ENCODE measurements at places on chromosomes 1 and 21.

DNA sequence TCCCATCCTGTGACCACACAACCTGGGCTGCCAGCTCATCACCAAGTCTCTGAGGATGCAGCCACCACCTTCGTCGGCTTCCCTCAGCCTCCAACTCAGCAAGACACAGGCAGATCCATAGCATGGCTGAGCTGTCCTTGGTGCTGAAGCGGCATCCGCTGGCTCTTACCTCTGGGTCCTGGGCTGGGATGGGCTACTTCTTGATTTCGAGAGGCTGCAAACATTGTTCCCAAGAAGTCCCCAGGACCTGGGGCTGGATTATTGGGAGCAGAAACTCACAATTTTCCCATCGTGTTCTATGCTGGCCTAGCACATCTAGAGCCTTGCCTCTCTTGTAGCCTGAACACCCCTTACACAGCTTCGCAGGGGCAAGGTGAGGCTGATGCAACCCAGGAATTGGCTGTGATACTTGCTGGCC lies 24.9 kb upstream of the C1QA start:
- peak; percentile 73 for DNase-seq

DNA sequence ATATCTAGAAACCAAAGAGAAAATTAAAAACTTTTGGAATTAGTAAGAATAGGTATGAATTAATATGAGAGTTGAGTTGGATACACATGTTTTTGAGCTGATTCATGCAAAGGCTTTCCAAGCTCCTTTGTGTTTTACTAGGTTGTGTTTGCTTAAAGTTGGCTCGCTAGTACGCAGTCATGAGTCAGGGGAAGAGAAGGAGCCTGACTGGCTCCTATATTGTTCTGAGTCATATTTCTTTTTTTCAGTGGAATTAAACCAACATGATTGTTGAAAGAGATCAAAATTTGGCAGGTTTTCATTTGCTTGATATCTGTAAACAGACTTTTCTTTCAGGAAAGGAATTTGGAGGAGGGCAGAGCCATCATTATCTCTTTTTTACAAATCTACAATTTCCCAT lies 66.7 kb downstream of the MAGI3 start:
- DNase-seq = no peak

DNA sequence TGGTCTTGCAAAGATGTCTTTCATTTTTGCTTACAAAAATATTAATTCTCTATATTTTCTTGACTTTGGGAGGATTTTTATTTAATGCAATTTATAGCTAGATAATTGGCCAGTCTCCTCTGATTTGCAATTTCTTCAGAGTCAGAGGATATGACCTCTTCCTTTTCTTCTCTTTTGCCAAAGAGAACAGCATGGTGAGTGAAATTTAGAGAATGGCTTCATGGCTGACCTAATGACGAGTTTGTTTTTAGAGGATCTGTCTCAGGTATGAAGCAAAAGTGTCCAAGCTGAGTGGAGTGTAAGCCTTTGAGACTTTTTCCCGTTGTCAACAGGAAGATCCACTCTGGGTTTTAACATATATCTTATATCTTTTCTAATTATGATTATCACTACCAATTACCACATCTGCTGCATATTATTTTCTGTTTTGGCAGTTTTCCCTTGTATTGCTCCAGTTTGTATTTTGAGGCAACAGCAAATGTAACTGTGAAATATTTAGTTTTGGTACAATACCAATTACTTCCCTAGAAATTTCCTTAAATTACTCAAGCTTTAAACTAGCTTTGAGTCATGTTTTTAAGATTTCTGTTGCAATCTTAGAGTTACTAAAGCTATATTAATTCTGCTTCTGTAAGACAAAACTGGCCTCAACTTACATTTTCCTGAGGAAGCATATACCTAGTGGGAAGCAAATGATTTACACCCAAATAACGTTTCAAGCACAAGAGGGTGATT lies 332.8 kb upstream of the ZRANB2 start:
- no peak for DNase-seq

DNA sequence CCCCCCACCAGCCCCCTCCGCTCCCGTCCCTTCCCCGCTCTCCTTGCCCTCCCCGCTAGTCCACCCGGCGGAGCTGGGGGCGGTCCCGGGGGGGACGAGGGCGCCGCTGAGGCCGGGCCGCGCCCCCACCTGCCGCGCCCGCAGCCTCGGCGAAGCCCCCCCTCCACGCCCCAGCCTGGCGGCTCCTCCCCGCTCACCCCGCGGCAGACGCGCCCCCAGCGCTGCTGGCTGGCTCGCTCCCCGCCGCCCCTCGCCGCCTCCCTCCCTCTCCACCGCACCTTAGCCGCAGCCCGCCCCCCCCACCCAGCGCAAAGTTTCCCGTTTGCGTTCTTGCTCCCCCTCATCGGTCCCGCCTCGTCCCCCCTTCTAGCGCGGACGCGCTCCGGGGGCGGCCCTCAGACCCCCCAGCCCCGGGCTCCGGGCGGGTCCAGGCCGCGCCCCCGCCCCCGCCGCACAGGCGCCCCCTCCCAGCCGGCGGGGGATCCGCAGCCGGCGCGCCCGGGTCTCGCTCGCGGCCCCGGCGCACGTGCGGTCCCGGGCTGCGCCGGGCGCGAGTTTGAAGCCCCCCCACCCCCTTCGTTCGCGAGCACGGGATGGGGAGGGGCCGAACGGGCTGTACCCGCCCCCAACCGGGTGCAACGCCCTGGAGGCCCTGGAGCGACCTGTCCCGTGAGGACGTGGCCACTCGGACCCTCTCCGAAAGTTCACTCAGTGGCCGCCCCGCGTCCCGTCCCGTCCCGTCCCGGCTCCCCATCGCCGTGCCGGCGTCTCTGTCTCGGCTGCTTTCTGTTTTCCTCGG lies 623 bp downstream of the PTPRF start:
- no peak for DNase-seq

GRCh38 chr1:50830621-50831020 lies 129.4 kb downstream of the FAF1 start:
- no peak for DNase-seq

DNA sequence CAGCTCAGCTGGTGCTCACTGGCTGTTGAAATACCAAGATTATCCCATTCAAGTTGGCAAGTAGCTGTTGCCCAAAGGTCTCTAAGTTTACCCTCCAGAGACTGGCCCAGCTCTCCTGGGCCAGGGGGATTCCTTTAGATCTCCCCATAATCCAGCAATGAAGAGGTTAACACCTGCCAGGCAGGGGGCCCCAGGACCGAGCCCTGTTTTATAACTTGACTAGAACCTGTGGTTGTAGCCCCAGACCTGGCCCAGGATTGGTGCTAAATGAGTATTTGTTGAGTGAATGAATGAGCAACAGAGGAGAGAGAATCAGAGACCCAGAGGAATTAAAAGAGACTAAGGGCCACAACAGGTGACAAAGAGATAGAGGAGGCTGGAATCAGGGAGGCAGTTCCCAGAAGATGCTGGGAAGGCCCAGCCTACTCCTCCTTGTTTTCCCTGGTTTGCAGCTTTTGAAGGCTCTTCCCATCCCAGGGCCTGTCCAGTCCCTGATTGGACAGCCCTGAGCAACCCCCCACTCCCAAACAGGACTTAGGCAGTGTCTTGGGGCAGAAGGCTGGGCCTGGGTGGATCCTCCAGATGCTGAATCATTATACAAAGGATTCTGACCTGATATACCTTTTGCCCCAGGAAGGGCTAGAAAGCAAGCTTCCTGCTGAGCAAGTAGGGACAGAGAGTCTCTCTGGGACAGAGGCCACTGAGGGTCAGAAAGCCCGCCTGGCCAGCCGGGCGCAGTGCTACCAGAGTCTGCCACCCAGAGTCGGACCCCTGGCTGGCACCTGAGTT lies 2.4 kb upstream of the RHBG start:
- no peak for DNase-seq

DNA sequence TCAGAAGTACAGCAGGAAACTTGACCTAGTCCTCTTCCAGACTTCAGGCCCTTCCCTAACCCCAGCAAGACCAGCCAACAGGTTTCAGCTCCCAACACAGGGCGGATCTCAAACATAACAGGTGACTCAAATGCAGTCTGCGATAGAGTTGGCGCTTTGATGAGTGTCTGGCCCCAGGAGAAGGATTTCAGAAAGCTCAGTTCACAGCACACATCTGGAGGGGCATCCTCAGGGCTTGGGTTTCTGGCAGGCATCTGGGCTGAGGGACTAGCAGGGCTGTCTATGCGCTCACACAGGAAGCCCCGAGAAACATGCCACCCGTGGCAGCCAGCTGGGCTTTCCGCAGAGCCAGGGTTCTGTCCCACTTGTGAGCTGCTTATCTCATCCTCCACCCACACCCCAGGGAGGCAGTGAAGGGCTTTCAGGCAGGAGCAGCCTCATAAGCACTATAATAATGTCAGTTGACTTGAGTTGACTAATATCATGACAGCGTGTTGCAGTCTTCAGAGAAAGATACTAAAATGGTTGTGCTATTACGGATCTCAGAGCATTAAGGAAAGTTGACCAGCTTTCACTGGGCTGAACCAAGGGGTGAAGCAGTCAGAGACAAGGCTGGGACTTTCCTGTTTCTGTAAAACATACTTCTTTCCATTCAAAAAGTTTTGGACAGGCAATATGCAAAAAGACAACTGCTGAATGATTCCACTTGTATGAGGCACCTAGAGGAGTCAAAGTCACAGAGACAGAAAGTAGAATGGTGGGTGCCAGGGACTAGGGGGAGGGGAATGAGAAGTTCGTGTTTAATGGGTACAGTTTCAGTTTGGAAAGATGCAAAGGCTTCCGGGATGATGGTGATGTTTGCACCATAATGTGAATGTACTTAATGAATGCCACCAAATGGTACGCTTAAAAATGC lies 233.0 kb upstream of the IRF2BP2 start:
- DNase-seq = no peak

GRCh38 chr1:152048416-152049009 lies 11.7 kb upstream of the S100A11 start:
- peak; percentile 65 for DNase-seq

GRCh38 chr1:157040802-157041201 lies 4.7 kb downstream of the ARHGEF11 start:
- no peak for DNase-seq

DNA sequence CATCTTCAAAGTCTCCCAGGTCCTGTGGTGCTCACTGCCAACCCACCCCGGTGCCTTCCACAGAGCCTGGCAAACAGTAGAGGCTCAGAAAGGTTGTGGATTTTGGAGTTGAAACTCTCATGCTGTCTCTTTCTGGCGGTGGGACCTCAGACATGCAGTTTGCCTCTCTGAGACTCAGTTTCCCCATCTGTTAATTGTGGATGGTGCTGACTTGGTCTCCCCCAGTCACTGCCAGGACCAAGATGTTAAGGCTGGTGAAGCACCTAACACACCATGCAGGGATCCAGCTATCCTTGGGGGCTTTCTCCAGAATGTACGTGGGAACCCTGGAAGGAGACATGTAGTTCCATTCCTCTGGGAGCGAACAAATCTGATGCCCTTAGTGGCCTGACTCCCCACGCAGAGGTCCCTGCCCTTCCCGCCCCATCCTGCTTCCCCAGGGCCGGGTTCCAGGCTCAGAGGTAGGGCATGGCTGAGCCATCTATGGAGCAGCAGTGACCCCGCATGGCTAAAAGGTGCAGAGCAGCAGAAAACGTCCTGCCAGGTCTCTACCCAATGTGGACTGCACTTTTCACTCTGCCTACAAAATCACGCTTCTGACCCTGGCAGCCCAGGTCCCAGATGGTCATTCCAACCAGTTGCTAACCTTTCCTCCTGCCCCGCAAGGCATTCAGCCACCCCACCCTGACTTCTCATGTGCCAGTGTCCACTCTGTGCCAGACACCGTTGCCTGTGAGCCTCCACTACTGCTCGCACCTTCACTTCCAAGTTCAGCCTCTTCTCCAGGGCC lies 9.2 kb upstream of the TTC22 start:
- no peak for DNase-seq

DNA sequence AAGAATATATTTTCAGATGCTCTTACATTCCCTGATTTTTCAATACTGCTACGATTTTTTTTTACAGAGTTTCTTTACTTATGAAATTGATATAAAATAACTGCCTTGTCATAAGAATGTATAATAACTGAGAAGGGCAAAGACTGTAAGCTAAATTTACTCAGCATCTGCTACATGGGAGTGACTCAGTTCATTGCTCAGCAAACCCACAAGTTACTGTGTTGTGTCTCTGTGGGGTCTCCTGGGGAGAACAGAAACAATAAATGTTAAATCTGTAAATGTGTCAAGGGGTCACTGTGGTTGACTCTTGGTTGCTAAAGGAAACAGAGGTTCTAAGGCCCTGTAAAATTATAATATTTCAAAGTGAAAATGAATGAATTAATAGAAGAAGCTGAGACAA lies 210.3 kb upstream of the CACYBP start:
- DNase-seq = no peak

DNA sequence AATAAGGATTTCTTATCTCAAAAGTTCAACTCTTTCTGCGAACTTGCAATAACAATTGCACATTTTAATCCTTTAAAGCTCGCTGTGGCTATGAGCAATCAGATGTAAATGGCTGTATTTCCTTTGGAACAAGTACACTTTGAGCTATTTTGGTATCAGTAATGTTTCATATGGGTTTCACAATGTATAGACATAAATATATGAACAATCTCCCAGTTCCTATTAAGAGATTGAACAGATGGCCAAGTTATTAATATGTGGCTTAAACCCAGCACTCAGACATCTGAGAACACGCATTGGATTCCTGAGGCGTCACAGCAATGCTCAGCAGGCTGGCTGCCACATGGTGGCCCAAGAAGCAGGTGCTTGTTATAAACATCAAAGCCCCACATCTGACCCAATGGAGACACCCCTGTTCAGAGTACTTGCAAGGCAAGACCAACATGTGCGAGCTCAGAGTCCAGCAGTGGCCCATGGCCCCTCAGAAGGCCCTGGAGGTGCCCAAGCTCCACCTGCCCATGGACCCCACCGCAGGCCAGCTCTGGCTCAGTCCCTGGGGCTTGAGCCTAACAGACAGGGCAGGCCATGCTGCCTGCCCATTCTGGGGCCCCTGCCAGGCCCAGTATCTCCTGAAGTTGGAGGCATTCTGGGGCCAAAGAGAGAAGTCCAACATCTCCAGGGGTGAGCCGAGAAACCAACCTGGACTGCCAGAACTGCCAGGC lies 23.7 kb downstream of the PSMG1 start:
- no peak for DNase-seq

GRCh38 chr1:106536741-106537140 lies 519.7 kb upstream of the PRMT6 start:
- no peak for DNase-seq

- peak; percentile 72 for DNase-seq
Measured at GRCh38 chr1:6205849-6206519, at the start of gene RNF207. RNF207 (plus strand) TSS chr1:6206119; CDS start chr1:6206536, 417 bp downstream.

- no peak for DNase-seq
Measured at GRCh38 chr1:230120921-230121381, 53.9 kb downstream of the GALNT2 start.

GRCh38 chr1:161817176-161817730 lies 51.1 kb downstream of the ATF6 start:
- DNase-seq = peak; percentile 13
